ENCODE measurements at places on chromosomes 11 and 22.

DNA sequence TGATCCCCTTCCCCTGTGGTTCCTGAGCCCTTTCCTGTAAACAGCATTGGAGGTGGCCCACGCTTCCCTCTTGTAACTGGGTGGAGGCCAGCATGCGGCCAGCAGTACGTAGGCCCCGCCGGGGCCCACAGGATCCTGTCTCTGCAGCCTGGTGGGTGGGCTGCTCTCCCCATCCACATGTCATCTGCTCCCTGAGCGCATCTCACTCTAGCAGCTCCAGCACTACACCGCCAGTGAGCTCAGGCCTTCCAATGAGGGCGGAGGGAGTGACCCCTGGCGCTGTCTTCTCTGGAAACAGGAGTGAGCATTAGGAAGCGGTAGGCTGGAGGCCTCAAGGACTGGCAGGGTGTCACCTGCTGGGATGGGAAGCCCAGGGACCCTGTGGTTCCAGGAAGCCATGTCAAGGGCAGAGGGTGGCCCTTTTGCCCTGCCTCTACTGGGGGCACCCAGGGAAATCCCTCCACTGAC, 363.9 kb downstream of the TBC1D22A start:
- DNase-seq: no peak

DNA sequence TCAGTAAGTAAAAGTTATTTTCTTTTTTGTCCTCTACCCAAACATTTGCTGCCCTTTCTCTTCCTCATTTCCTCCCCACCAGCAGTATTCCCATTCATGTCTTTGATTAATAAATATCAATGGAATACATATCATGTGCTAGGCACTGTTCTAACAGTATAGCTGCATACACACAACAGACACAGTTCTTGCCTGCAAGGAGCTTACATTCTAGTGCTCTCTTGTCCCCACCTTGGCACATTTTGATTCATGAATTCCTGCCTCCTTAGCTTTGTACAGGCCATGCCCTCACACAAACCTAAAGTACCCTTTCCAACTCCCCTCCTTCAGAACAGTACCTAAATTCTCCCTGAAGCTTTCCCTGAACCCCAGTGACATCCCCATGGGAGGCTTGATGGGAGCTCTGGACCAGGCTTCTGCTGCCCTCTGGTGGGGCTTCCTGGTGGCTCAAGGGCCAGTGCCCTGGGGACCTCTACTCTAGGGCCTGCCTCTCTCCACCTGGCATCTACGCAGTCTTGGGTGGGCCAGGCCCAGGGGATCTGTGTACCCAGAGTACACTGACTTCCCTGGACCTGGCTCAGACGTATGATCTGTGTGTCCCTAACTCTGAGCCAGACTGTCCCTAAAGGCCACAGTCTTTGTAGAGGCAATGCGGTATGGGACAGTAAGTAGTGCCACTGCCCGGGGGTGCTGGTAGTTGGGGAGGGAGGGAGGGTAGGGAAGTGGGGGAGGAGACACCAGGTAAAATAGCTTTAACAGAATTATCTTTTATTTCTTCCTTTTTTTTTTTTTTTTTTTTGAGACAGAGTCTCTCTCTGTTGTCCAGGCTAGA, 14.1 kb downstream of the RPS13 start:
- no peak for DNase-seq

- no peak for DNase-seq
Observed at GRCh38 chr22:28247667-28248363, 328.8 kb upstream of the PITPNB start.

DNA sequence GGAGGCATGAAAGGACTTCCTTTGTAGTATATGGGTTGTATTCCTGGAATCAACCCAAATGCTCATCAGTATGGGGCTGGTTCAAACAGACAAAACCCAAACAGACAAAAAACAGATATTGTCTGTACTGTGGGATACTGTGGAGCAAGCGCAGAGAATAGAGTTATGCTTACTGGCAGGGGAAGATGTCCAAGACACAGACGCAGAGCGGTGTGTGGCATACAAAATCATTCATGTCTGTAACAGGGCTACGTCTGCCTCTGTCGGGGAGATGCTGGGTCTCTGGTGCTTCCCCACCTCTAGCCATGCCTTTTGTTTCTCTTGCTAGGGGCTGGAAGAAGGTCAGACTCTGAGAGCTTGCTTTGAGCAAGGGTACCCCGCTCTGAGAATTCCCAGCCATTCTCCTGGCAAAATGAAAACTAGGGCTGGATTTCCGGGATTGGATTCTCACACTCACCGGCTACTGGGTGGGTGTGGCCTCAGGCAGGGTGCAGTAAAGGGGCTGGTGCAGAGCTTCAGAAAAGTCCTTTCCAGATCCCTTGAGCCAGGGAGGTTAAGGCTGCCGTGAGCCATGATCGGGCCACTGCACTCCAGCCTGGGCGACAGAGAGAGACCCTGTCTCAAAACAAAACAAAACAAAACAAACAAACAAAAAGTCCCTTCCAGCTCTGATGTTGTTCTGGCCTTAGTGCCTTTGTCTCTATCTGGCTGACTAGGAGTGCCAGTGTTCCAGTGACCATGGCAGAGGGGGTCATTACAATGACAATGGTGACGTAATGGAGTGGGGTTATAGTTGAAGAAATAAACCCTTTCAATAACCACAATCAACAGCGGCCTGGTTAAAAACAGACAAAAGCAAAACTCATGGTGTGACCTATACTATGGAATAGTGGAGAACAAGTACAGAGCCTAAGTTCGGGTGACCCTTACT, 2.9 kb upstream of the ABCC8 start:
- no peak for DNase-seq

DNA sequence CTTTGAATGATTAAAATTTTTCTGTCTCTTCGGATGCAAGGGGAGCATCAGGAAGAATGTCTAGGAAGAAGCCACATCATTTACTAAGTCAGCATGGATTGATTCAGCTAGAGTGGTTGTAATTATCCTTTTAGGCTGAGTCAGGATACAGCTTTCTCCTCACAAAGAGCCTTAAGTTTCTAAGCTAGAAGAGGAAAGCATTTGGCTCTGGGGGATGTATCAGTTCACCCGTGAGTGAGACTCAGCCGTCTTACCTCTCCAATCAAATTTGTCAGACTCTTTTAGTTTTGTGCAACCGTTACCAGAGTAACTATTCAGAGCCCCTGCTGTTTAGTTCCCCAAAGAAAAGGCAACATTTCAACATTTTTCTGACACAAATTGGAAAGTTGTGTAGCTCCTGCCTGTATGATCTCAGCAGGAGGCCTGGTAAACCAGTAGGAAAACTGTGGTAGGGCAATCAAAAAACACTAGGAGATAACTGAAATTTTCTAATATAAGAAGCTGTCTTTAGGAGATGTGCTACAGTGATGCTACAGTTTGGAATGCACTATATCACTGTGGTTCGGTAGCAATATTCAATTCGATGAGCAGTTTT, 432.4 kb upstream of the LUZP2 start:
- DNase-seq: no peak

DNA sequence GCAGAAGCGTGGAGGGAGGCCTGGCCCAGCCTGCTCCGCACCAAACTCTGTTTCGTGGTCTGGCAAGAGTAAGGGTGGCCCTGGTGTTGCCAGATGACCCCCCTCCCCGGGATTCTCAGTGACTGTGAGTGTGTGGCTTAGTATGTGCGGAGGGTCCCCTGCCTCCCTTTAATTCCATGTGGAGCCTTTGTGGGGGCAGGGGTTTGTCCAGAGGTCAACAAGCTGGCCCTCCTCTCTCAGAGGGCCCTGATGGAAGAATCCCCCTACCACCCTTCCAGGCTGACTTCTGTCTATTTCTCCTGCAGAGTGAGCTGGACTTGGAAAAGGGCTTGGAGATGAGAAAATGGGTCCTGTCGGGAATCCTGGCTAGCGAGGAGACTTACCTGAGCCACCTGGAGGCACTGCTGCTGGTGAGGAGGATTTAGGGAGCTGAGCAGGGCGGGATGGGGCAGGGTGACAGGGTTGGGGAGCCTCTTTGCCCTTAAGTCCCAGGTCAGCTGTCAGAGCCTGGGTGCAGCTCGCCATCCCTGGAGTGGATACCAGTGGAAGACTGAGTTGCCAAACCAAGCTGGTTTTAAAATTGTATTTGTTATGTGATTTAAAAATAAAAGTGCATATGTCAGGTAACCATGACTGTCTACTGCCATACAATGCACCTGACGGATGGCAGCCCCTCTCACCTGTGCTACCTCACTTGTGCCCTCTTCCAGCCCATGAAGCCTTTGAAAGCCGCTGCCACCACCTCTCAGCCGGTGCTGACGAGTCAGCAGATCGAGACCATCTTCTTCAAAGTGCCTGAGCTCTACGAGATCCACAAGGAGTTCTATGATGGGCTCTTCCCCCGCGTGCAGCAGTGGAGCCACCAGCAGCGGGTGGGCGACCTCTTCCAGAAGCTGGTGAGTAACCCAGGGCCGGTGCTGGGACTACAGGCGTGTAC, 80.6 kb downstream of the BCR start:
- no peak for DNase-seq

DNA sequence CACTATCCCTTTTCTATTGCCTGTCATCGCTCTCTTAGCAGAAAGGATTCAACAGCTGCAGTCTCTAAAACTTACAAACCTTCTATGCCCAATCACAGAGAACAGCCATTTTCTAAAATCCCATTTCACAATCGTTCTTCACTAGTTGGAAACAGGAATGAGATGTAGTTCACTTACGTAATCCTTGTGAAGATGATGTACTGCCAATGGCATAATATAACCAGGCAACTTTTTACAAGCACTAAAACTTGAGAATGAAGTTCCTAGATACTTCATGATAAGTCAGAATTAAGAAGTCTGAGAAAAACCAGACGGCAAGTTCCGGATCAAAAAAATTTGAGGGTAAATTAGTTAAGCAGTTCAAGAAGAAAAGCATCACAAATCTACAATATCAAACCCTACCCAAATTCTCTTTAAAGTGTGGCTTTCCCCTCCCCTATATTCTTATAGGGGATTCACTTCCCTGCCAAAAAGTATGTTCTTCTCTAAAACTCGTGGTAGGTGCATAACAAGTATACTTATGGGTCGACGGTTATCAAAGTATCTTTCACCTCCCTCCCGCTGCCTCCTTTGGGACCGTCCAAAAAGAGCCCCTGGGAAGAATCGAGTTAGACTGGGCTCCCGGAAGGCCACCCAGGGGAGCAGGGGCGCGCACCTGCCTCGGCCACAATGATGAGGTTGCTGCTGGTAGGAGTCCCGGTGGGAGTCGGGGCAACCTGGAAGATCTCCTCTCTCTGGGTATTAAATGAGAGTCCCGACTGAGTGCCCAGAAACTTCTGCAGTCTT, 666 bp downstream of the MSANTD4 start:
- DNase-seq: no peak

DNA sequence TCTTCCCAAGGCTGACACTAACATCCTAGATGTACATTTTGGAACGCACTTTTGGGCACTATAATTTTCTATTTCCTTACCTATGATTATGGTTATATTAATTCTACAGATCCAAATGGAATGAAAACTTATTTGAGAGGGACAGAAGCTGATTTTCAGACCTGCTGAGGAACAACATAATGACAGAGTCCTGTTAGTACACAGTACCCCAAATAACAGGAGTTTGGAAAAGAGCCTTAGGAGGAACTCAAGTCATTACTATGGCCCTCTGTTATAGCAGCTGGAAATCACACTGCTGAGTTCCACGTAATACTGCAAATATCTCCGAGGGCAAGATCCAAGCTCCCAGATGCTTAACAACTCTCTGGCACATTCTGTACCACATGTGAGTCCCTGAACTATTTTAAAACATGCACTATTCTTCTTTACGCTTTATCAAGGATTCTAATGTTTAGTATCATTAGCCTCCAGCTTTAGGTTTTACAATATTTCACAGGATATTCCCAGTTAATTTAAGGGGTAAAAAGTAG, 1027.7 kb upstream of the CCDC90B start:
- no peak for DNase-seq

DNA sequence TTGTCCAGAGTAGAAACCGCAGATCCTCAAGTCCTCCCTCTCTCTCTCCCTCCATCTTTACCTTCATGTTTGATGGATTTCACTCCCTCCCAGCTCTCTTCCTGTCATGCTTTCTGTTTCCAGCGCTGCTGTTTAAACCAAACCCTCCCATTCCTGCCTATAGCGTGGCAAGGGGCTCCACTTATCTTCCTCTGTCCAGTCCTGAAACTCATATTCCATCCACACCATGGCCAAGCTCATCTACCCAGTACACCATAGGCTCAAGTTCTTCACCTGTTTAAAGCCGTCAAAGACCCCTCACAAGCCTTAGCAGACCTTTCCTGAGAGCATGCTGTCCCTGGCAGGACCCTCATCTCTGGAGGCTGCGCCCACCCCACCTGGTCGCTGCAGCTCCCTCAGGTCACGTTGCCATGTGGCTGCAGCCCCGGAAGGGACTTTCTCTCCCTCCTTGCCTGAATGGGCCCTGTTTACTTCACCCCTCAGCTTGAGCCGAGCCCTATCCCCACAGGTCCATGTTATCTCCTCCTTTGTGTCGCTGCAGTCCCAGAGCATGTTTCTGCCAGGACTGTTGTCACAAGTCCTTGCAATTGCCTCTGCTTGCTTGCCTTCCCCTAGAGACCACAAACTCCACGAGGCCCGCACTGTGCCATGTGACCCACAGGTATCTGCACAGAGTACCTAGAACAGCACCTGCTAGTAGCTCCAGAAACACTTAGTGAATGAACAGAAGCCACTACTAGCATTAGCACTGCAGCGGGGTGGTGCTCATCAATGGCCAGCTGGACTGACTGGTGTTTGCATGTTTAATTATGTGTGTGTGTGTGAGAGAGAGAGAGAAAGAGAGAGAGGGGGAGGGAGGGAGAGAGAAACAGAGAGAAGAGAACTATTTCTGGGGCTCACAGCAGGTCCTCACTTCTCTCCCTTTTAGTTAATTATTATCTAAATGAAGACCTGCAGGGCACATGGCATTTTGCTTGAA, 149.4 kb upstream of the SNX19 start:
- DNase-seq: no peak

DNA sequence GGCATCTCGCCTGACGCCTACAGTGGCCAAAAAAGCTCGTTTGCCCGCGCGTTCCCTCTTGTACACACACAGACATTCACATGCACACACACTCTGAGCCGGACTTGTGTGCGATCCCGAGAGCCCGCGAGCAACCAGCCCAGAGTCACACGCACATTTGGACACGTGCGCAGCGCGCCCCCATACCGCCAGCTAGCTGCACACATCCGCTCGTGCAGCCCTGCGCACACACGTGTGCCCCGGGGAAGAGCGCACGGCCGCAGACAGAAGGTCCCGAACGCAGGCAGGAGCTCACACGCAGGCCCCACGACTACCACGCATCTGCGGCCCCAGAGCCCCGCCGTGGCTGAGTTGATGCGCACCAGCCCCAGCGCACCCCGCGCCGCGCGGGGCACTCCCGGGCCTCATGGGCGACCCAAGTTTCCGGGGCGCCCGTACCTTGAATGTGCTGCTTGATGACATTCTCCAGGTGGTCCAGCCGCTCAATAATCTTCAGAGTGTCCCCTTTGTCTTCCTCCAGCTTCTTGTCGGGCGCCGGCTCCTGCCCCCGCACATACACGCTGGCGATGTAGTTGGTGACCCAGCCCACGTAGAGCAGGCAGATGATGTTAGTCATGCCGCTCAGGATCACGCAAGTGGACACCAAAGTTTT, 758 bp downstream of the GALNT18 start:
- no peak for DNase-seq

GRCh38 chr11:31809541-31809856, 1.6 kb downstream of the PAX6 start:
- no peak for DNase-seq

Measured in activated T-helper 1 cell treated with Interleukin-2 at 50 U/mL for 16 hours (primary cell).